NCI-H1048 (cell line): ENCODE measurements at places on chromosomes 1 and 21.
A peak's percentile ranks its signal among the peaks of the same experiment; 100 is the strongest.

DNA sequence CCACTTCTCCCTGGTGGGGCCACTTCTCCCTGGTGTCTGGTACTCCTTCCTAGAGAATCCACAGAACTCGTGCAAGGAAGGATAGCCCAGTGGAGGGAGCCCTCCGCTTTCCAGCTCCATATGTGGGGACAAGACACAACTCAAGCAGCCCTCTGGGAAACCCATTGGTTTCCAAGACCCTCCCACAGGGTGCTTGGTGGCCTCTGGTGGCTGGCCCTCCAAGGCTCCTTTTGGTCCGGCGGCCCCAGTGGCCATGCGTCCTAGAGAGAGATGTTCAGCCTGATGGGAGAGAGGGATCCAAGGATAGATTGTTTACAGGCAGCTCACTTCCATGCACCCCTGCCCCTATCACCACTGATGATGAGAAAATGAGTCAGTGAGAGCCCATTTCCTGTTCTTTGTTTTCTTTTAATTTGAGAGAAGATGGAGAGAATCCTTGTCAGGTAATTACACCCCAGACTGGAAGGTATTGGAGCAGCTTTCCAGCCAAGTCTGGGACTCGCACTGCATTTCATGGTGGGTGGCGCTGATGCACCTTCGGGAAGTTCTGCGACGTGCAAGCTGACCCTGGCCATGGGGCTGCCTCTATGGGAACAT lies 486.2 kb upstream of the VAMP3 start:
- no peak for DNase-seq

GRCh38 chr1:158434741-158435140 lies 8.7 kb upstream of the OR10K2 start:
- DNase-seq, result no peak

DNA sequence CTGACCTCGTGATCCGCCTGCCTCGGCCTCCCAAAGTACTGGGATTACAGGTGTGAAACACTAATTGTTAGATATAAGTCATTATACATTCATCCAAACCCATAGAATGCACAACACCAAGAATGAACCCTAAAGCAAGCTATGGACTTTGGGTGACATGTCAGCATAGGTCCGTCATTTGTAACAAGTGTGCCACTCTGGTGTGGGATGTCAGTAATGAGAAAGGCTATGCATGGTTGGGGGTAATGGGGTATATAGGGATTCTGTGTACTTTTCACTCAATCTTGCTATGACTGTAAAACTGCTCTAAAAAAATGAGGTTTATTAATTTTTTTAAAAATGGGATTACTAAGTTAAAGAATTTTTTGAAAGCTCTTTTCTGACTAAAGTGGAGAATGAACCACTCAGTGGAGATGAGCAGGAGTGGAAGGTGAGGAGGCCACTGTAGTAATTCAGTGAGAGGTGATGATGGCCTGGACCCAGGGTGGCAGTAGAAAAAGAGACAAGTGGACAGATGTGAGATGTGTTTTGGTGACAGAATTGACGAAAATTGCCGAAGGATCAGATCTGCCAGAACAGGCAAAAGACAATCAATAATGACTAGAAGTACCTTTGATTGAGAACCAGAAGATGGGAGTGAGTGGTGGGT lies 21.3 kb upstream of the S1PR1 start:
- DNase-seq, result no peak

- no peak for DNase-seq
These were observed 857 bp downstream of the GPX7 start for GRCh38 chr1:52602856-52603600.

GRCh38 chr1:2414297-2414958 lies 2.1 kb upstream of the PEX10 start:
- DNase-seq, result peak; percentile 29

DNA sequence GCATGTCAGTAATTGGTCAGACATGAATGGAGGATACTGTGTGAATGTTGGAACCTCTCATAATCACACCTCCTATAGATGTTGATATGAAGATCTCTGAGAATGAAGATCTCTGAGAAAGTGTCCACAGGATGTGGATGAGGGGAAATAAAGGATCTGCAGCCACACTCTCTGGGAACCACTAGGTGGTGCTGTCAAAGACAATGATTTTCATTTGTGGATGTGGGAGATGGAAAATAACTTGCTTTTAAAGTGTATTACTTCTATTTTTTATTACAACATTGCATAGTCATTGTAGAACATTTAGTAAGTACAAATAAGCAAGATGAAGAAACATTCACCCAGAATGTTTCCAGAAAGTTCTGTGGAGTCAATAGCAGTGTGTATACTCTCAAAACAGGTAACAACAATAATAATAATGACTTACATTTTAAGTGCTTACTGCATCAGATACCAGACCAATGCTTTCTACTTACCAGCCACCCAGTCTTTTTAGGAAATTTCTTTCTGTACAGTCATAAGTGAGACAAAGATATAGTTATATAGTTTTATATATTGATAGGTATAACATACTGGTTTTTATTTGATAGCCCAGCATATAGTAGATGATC lies 128.2 kb downstream of the ATG4C start:
- DNase-seq, result no peak

DNA sequence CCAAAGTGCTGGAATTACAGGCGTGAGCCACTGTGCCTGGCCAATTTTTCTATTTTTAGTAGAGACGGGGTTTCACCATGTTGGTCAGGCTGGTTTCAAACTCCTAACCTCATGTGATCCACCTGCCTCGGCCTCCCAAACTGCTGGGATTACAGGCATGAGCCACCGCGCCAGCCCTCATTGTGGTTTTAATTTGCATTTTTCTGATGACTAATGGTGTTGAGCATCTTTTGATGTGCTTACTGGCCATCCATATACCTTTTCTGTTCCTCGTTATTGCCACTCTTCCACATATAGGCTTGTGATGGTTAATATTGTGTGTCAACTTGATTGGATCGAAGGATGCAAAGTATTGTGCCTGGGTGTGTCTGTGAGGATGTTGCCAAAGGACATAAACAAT lies 17.4 kb upstream of the ENAH start:
- DNase-seq, result no peak

- no peak for DNase-seq
These were observed 27.8 kb downstream of the NTPCR start for GRCh38 chr1:232978091-232978634.

- no peak for DNase-seq
These were observed 154.2 kb downstream of the ZP4 start for GRCh38 chr1:237736372-237737029.

GRCh38 chr1:70509996-70510876 lies 99.2 kb downstream of the CTH start:
- DNase-seq, result no peak

DNA sequence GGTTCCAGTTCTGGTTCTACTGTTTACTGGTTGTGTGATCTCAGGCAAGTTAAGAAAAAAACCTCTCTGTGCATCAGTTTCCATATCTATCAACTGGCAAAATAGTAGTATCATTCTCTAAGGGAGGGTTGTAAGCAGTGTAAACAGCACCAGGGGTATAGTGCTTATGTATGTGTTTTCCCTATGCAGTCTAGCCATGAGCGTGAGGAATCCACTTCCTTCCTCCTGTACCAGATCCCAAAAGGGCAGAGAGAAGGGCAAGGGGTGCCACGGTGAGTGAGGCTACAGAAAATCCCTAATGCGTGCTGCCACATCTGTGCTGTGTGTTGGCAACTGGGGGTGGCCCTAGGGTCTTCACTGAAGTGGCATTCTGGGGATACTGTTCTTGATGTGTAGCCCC lies 18.4 kb upstream of the RNF19B start:
- DNase-seq, result no peak
